ENCODE measurements at places on chromosomes 7 and 10.

DNA sequence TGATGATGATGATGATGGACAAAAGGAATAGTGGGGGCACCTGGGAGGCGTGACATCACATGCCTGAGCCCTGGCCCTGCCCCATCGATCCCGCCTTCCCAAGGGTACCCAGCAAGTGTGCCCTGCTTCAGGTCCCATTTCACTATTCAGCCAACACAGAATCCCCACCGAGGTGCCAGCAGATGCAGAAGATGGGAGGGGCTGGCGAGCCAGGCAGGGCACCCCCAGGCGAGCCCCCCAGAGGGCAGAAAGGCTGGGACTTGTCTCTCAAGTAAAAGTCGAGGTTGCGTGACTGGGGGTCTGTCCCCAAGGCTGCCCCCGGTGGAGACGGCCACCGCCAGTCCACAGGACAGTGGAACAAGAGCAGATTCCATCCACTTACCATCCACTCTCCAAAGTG lies 57.5 kb downstream of the INSIG1 start:
- no peak for DNase-seq

DNA sequence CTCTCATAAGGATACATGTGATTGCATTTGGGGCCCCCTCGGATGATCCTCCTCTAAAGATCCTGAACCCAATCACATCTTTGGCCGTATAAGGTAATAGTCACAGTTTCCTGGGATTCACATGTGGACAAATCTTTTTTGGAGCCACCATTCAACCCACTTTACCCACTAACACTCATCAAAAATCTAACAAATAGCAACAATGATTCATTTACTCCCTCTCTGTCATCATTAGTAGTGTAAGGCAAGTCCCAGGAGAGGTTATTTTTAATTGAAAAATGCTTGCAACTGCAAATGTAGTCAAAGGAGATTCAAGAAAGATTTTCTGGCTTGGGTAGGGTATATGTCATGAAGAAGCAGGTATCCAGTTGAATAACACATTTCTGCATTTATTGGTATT lies 9.9 kb upstream of the SMKR1 start:
- DNase-seq = no peak

DNA sequence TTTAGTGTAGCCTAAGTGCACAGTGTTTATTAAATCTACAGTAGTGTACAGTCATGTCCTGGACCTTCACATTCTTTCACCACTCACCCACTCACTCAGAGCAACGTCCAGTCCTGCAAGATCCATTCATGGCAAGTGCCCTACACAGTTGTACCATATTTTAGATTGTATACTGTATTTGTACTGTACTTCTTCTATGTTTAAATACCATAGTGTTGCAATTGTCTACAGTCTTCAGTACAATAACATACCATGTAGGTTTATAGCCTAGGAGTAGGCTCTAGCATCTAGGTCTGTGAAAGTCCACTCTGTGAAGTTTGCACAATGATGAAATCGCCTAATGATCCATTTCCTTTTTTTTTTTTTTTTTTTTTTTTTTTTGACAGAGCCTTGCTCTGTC lies 12.0 kb downstream of the EEPD1 start:
- no peak for DNase-seq

DNA sequence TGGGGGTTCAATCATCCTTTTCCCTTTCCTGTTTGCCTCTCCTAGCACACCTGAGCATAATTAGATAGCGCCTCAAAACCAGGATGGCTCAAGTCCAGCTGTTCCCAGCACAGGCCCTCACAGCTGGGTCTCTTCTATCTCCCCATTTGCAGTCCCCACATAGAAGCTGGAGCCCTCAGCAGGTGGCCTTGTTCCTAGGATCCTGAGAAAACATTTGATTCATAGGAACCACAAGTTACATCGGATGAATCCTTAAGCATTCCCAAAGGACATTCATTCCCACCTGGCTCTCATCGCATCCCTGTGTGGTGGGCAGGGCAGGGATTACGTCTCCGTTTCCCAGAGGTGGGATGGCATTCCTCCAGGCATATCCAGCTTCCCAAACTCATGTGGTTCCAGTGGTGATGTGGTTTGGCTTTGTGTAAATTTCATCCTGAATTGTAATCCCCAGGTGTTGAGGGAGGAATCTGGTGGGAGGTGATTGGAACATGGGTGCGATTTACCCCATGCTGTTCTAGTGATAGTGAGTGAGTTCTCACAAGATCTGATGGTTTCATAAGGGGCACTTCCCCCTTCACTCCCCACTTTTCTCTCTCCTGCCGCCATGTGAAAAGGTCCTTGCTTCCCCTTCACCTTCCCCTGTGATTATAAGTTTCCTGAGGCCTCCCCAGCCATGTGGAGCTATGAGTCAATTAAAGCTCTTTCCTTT lies 49.8 kb upstream of the LEP start:
- no peak for DNase-seq

- no peak for DNase-seq
These were observed 333.8 kb downstream of the CALN1 start for GRCh38 chr7:72078301-72078700.

Data from stimulated activated CD8-positive, alpha-beta memory T cell treated with anti-CD3 and anti-CD28 coated beads, Interleukin-4, amount 100 ng/mL, for 4 hours (primary cell).